Activated CD4-positive, alpha-beta T cell treated with anti-CD3 and anti-CD28 coated beads, Interleukin-2, amount 10 ng/mL, durations not matched to agents 7 days and 5 days (primary cell): ENCODE measurements at places on chromosomes 5 and 9.

GRCh38 chr5:134246771-134247427 lies 21.0 kb upstream of the PPP2CA start:
- DNase-seq = no peak

GRCh38 chr5:136190091-136190720 lies 2.8 kb downstream of the SMIM32 start:
- no peak for DNase-seq

DNA sequence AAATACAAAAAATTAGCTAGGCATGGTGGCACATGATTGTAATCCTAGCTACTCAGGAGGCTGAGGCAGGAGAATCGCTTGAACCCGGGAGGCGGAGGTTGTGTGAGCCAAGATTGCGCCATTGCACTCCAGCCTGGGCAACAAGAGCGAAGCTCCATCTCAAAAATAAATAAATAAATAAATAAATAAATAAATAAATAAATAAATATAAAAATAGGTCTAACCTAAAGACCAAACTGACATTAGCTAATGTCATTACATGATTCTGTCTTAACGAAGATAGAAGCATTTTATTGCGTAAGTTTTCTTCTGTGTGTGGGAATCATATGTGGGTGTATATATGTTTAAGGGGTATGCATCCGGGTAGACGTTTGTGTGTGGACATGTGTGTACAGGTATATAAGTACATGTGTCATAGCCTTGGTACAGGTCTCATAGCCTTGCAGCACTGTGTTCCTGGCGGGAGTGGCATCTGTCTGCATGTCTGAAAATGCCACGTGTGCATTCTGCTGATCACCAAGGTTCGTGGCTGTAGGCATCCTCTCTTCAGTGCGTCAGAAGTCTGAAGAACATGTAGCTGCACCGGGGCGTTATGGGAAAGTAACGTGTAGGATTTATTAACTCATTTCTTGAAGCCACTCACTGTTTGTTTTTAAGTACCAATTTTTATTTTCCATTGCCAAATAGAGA lies 298.1 kb downstream of the NR3C1 start:
- DNase-seq = no peak

GRCh38 chr5:143793249-143793648 lies 18.7 kb upstream of the HMHB1 start:
- DNase-seq = no peak
